HFFc6 (cell line): ENCODE measurements at places on chromosomes 1 and 21.
A peak's percentile ranks its signal among the peaks of the same experiment; 100 is the strongest.

DNA sequence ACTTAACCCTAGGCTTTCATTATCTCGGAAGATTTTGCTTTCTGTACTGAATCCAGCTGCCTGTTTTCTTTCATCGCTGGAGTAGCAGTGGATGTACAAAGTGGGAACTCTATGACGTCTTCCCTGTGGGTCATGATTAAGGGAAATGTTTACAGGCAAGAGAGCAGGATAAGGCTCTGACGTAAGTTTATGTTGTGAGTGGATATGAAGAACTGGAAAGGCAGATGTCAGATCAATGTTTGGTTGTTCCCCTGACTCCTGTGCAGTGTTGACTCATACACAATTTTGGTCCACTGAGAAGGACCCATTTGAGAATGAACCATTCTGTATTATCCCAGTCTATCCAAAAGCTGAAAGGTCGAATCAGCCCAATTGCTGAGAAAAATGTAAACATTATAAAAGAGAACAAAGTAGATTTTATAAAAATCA lies 292.4 kb downstream of the GRIK1 start:
- DNase-seq: no peak

DNA sequence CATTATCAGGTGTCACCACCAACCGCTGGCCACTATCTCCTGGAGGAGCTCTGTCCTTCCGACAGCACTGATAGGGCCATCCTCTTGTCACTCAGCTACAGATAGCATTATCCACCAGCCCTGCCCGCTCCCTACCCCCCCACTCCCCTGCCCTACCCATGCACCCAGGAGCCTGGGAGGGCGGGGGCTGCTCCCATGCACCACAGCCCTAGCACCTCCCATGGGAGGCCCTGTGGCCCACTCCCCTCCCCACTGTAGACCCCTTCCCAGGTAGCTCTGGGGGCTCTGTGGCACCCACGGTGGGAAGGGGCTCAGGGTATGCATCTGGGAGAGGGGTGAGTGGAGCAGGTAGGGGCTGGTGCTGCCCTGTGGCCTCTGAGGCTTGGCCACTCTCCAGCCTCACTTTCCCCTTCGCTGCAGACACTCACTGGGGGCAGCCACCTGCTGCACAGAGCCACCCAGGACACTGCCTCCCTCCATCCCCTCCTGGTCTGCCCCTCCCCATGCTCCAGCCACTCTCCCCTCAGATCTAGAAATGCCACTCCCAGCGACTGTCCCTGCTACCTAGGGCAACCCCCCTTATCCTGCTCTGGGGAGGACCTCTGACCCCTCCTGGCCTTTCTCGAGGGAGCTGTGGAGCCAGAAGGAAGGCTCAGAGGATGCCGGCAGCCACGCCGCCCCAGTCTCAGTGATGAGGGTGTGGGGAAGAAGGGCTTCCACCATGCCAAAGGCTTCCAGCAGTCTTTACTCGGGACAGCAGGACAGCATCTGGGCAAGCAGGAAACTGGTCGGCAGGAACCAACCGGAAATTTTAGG lies 58.5 kb downstream of the WNT9A start:
- no peak for DNase-seq

DNA sequence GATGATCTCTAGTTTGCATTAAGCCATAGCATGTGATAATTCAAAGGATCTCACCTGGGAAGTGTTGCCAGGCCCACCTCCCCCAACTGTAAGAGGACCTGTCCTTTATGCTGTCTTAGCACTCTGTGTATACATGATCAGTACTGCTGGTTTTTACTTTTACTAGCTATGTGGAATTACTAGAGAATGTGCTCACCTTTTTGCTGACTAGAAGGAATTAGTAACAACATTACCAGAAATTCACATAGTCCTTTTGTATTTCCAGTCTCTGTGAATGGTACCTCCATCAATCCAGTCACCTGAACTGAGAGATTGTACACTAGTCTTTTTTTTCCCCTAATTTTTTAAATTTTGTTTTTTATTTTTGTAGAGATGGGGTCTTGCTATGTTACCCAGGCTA lies 46.6 kb downstream of the EEIG2 start:
- DNase-seq: no peak

DNA sequence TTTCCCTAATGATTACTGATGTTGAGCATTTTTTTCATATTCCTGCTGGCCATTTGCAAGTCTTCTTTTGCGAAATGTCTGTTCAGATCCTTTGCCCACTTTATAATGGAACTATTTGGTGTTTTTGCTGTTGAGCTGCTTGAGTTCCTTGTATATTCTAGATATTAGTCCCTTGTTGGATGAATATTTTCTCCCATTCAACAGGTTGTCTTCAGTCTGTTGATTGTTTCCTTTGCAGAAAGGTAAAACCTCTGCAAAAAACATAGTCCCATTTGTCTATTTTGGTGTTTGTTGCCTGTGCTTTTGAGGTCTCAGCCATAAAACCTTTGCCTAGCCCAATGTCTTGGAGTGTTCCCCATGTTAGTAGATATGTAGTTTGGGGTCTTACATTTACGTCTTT lies 78.0 kb upstream of the GUCA2B start:
- DNase-seq: no peak

DNA sequence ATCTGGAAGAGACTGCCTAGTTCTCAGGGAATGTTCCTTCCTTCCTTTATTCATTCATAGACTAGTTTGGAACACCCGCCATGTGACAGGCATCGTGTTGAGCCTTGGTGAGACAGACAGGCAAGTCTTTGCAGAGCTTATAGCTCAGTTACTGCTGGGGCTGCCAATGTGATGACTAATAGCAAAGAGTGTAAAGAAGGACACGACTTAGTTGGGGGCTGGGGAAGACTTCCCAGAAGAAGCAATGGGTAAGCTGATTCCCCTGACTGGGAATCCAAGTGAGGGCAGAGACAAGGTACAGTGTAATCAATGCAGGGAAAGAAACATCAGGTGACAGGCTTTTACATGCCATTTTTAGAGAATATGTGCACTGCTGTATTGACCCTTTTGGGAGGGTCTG lies 51.2 kb downstream of the TENT5C start:
- peak; percentile 57 for DNase-seq

DNA sequence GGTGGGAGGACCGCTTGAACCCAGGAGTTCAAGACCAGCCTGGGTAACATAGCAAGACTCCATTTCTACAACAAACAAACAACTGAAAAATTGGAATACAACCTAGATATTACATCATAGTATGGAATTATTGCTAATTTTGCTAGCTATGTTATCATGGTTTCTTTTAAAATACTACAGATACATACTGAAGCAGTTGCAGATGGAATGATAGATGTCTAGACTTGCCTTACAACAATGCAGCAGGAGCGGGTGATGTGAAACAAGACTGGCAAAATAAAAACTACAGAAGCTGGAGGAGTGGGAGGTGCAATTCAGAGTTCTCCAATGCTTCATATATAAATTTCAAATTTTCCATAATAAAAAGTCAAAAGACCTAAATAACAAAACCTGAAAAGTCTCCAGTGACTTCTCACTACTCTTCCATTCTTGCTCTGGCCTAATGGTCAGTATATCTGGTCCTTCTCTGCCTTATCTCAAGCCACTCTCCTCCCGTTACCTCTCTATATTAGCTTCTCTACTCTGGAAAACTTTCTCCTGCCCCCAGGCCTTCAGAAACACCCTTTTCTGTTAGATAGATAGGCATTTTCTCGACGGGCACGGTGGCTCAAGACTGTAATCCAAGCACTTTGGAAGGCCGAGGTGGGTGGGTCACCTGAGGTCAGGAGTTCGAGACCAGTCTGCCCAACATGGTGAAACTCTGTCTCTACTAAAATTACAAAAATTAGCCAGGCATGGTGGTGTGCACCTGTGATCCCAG lies 28.5 kb upstream of the TMEM200B start:
- no peak for DNase-seq

- DNase-seq: no peak
These were observed 303.8 kb downstream of the TM2D1 start for GRCh38 chr1:61420909-61421835.

GRCh38 chr1:147334292-147334691 lies 91.8 kb downstream of the CHD1L start:
- no peak for DNase-seq

- no peak for DNase-seq
These were observed 17.0 kb downstream of the DMBX1 start for GRCh38 chr1:46506470-46507219.

GRCh38 chr1:100441651-100442050 lies 89.3 kb downstream of the CDC14A start:
- no peak for DNase-seq

DNA sequence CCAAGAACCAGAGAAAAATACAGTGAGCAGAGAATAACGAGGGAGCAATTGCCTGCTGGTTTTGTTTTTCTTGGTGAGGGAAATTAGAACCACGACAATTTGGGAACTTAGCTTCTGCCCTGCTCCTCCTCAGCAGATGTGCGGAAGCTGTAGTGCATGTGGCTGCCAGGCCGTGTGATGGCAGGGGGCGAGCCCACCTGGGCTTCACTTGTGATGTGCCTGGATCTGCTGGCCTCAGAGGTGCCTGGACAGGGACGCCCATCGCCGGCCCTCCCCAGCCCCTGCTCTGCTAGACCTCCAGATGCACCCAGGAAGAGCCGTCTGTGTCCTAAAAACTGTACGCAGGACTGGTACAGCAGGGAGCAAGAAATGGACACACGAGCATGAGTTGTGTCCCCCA lies 28.5 kb upstream of the C1orf174 start:
- no peak for DNase-seq

GRCh38 chr1:233240829-233241682 lies 54.5 kb downstream of the PCNX2 start:
- no peak for DNase-seq

- no peak for DNase-seq
These were observed 27.7 kb upstream of the AJAP1 start for GRCh38 chr1:4626560-4627319.

- DNase-seq: no peak
These were observed 36.2 kb downstream of the SIM2 start for GRCh38 chr21:36735201-36735515.

GRCh38 chr1:199862047-199862446 lies 165.5 kb upstream of the NR5A2 start:
- no peak for DNase-seq
